ENCODE measurements at places on chromosomes 2 and 18.

GRCh38 chr2:150610670-150611279, 123.3 kb upstream of the RND3 start:
- DNase-seq, result no peak

DNA sequence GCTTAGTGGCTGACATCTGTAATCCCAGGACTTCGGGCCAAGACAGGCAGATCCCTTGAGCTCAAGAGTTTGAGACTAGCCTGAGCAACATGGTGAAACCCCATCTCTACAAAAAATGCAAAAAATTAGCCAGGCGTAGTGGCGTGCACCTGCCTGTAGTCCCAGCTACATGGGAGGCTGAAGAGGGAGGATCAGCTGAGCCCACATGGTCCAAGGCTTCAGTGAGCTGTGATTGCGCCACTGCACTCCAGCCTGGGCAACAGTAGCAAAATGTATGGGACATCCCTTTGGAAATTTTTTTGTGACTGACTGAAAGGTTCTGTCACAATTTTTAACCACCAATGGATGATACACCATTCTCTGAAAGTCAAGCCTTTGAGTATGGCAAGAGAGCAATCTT, 6.3 kb upstream of the COLEC12 start:
- DNase-seq, result no peak

- DNase-seq, result no peak
Measured at GRCh38 chr2:29186817-29187216, 71.6 kb downstream of the CLIP4 start.

DNA sequence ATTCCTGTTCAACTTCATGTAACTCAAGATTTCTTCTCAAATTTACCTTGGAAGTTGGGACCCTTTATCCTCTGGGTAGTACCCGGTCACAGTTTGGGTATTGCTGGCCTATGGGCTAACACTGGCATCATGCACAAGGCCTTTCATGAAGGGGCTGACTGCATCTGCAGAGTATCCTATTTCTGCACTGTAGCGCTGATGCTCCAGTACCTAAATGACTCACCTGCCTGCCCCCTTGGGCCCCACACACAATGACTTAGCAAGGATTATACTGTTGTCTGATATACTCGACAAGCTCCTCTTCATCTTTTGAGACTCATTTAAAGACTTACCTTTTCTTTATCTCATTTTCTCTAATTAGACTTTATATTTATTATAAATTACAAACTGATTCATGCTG, 39.9 kb downstream of the DNAH6 start:
- DNase-seq, result no peak

DNA sequence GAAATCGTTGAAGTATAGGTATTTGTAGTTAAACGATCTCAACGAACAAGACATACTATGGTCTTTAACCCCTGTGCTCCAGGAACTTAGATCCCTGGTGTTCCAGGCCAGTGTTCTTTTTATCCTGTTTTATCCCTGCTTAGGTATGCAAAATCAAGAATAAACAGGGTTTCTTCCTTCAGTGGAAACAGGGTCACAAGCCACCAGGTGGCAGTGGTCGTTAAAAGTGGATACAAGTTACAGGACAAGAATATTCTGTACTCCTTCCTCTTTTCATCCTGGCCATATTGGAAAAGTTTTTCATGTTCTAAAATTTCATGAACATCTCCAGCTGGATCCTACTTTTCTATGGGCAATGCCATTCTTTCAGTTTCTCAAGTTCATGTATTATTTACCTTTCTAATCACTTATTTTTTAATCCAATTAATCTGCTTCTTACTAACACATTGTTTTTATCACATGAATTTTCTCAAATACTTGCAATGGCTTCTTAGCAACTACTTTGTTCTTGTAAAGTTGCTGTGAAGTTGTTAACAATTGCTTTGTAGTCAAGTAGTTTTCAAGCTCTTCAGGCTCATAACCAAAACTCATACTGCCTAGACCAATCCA, 16.4 kb upstream of the HNMT start:
- DNase-seq, result peak; percentile 85

DNA sequence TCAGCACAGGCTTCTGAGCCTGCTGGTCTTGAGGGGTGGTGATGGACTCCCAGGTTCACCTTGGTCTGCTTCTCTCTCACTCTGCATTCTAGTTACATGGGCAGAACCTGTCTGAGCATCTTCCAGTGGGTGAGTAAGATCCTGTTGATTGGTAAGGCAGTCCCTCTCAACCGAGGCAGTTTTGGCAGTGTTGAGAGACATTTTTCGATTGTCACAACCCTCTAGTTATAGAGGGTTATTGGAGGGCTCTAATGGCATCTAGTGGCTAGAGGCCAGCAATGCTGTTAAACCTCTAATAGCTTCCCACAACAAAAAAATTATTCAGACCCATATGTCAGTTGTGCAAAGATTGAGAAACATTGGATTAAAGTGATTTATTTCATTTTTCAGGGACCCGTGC, 9.3 kb upstream of the MGAT5 start:
- DNase-seq, result no peak

- DNase-seq, result no peak
Measured at GRCh38 chr2:152791979-152792378, 73.6 kb downstream of the ARL6IP6 start.

DNA sequence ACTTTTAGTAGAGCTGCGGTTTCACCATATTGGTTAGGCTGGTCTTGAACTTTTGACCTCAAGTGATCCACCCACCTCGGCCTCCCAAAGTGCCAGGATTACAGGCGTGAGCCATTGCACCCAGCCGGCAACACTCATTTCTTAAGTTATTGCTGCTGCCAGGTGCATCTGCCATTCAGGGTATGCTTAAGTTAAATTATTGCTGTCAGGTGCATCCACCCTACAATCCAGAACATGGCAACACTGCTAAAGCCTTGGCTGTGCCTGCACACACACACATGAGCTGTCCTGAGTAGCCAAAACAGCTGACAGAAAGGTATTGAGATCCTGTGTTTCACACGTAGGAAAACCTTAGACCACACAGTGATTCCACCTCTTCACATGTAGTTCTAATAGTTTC, 148.2 kb downstream of the FAM161A start:
- no peak for DNase-seq

DNA sequence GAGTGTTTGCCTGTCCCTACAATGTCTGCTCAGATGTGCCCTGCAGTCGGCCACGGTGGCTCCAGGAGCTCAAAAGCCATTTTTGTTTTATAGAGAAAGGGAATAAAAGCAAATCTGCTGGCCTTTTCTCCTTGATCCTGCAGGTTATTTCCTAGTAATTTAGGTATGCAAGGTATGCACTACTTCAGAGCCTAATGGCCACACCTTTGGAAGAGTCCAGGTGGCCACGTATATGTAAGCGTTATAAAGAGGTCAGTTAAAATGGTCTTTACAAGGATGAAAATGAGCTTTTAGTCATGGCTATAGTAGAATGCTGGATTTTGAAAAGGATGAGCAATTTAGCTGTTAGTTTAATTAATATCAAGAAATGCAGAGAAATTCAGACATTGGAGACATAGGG, 81.7 kb downstream of the ARHGEF33 start:
- DNase-seq, result no peak

DNA sequence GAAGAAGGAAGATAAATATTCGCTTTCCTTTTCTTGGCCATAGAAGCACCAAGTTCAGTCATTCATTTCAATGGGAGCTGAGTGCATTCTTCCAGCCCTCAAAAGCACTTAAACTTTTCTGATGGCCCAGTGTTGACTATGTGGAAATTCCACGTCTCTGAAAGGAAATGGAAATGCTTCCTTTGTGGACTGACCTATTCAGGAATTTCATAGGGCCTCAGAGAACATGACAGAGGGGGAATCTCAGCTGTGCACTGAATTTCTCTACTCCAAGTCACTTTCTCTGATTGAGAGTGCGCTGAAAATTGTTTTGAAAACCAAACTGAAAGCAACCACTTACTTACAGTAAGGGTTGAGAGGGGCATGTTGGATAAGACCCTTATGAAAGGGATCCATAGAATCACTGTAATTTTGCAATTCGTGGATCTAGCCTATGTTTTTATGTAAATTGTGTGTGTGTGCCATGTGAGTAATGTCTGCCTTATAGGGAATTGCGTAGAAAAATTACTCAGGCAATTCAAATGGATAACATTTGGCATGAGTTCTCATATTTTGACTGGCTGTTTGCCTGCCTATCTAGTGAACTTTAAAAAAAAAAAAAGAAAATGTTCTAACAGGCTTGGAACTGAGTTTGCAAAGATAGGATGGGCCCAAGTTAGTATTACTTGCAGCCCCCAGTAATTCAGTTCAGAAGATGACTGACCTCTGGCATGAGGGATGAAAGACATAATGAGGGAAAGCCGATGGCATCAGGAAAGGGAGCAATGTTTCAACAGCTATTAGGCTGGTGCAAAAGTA, 437.0 kb downstream of the PTPRM start:
- DNase-seq, result no peak

GRCh38 chr2:110126906-110127305, 11.3 kb upstream of the MALL start:
- DNase-seq, result no peak

- DNase-seq, result no peak
Measured at GRCh38 chr2:5230855-5231254, 461.3 kb upstream of the SOX11 start.

DNA sequence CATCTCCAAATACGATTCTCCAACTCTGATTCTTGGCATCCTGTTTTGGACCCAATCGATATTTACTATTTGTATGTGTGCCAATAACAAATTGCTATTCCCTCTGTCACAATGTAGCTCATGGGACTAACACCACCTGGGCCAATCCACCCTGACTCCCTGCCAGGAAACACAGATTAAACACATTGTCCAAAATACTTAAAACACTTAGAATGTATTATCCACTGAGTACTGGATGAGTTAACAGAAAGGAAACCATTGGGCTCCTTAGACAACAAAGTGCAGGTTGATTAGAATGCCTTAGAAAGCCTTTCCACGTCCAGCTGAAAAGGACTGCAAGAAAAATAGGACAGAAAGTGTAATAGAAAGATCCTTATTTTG, 79.4 kb upstream of the ARHGAP28 start:
- DNase-seq, result no peak

All from left ventricle myocardium superior (tissue), 1 donor.